ENCODE measurements at places on chromosomes 6 and 20.
A peak's percentile ranks its signal among the peaks of the same experiment; 100 is the strongest.

GRCh38 chr20:18079756-18080353 is 22.1 kb upstream of the OVOL2 start:
- DNase-seq, result no peak

GRCh38 chr6:129605967-129606366 is 104.0 kb downstream of the ARHGAP18 start:
- DNase-seq, result peak; percentile 61

GRCh38 chr20:18288749-18289267 is 481 bp downstream of the ZNF133 start:
- peak; percentile 36 for DNase-seq

DNA sequence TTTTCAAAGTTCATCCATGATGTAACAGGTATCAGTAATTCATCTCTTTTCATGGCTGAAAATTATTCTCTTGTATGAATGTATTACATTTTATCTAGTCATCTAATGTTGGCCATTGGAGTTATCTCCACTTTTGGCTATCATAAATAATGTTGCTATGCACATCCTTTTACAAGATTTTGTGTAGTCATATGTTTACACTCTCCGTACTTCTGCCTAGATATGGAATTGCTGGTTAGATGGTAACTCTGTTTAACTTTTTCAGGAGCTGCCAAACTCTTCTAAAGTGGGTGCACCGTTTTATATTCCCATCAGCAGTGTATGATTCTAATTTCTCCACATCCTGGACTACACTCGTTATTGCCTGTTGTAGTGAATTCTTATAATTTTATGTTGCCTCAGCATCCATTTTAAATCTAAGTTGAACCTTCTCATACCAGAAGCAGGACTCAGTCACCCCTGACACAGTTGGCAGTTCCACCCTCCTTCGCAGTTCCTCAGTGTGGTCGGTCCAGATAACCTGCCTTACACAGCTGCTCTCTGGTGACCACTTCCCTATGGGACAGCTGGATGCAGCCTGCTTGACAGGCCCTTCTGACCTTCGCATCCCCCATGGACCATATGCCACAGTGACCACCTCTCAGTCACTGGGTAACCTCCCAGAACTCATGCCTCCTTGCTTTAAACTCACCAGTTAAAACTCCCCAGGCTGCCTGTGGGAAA is 33.9 kb downstream of the KIZ start:
- DNase-seq, result no peak

DNA sequence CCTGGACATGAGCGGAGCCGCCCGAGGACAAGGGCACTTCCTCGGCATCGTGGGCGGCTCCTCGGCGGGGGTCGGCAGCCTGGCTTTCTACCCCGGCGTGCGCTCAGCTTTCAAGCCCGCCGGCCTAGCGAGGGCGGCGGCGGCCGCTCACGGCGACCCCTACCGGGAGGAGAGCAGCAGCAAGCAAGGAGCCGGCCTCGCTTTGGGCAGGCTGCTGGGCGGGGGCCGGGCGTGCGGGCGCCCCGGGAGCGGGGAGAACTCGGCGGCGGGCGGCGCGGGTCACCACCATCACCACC is 6.7 kb downstream of the PRDM13 start:
- DNase-seq, result no peak

DNA sequence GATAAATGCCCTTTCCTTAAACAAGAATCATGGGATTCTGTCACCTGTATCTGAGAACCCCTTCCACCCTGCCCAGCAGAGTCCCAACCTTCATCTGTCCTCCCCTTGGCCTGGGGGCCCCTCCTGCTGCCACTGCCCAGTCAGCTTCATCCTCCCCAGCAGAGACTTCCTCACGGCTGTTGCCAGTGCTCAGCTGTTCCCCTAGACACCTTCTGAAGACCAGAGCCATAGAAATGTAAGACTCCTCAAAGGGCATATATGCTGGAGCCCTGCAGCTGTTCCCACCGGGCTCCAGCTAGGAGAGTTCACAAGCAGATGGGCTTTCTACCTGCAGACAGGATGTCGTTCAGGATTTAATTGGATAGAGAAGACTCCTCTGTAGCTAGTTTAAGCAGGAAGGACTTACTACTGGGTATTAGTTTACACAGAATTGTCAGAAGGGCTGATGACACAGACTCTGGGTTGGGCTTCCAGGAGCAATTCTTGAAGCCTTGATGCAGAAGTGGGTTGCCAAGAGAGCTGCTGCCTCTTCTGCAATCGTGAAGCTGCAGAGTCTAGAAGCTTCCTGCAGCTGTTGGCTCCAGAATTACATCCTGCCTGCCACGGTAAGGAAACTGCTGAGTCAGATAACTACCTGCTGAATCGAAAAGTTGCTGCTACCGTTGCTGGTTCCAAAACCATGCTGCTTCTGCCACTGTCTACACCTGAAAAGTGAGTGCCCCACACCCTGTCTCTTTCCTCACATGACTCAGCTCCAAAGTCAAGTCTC is 57.1 kb upstream of the MLN start:
- DNase-seq, result no peak

DNA sequence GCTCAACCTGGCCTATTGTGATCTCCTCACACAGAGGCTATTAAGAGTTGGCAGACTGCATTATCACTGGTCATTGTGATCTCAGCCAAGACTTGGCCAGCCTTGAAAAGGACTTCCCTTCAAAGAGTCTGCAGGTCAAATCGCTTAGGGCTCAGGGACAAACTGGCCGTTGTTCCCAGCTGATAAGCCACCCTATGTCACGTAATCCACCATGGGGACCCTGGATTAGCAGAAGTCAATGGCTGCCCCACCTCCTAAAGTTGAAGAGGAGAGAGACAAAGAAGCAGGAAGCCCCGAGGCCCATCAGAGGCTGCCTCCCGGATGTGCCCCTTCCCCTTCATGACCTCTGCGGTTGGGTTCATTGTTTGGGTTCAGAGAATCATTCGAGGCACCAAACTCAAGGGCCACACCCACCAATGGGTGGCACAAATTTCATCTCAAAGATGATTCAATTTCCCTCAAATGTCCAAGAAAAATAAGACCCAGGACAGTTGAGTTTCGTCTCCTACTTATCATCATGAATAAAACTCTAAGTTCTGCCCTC is 56.6 kb downstream of the BPIFB1 start:
- DNase-seq, result no peak

DNA sequence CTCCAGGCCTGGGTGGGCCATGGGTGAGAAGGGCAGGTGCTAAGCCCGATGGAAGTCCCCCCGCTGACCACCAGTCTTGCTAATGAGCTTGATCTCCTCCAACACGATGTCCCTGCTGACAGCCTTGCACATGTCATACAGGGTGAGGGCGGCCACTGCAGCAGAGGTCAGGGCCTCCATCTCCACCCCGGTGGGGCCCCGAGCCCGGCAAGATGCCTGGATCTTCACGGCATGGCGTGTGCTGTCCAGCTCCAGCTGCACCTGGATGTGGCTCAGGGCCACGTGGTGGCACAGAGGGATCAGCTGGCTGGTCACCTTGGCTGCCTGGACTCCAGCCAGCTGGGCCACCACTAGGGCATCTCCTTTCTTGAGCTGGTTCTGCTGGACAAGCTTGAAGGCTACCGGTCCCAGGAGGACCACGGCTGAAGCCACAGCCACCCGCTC is 27.9 kb downstream of the MOCS1 start:
- no peak for DNase-seq

DNA sequence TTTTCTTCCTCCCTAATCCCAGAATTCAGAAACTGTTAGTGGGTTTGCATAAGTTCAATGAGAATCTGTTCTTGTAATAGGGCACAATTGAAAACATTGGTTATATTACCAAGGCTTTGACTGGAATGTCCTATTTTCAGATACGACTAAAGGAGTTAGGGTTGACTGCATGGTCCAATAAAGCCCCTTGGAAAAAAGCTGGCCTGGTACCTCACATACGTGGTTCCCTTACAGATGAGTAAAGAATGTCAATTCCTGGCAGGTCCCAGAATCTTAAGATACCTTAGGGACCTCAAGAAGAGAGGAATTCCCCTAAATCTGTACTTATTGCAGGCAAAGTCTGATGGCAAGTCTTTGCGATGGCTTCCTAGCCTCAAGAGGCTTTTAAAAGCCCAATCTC is 4.6 kb downstream of the PPDPF start:
- no peak for DNase-seq

GRCh38 chr20:23680146-23680545 is 8.7 kb downstream of the CST4 start:
- no peak for DNase-seq

DNA sequence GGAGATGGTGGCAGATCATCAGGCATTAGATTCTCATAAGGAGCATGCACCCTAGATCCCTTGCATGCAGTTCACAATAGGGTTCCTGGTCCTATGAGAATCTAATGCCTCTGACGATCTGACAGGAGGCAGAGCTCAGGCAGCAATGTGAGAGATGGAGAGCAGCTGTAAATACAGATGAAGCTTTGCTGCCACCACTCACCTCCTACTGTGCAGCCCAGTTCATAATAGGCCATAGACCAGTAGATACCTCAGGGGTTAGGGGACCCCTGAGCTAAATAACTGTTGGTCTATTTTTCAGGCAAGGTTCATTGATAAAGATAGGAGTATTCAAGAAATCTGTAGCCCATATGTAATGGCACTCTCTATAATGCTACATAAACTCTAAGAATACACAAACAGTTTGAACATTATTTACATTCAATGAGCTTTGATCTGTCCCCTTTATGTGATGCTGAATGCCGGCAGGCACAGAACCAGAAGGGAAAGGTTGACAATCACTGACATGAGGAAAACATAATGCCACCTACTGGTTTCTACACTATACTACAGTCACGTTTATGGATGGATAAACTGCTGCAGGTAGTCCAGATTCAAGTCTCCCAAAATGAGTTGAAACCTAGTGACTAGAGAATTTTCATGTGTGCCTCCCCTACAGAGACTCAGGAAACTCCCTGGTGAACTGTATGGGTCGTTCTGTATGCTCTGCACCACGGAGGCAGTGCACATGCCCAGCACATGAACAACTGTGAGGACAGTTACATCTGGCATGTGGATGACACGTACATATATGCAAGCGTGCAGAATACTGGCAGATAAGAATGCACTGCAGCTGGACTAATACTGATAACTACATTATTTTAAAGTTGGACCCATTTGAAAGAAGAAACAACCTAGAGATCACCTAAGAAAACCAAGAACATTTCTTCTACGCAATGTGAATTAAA is 72.0 kb downstream of the DST start:
- peak; percentile 32 for DNase-seq

GRCh38 chr20:63129991-63130657 is 85.8 kb downstream of the YTHDF1 start:
- no peak for DNase-seq

DNA sequence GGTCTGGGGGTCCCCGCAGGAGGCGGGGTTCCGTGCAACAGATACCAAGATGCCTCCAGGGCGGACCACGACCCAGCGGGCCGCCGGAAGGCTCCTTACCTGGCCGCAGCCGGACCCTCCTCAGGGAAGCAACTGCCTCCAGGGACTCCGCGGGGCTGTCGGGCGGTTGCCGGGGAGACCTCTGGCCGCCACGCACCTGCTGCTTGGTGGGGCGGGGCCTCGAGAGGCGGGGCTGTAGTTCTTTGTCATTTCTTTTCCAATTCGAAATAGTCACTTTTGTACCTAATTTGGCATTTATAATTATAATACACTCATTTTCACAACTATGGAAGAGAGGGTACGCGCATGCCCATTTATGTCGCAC is 647 bp downstream of the AK9 start:
- peak; percentile 55 for DNase-seq

GRCh38 chr6:42426191-42426590 is 25.5 kb downstream of the TRERF1 start:
- DNase-seq, result no peak

- no peak for DNase-seq
These were observed 105.7 kb downstream of the LCA5 start for GRCh38 chr6:79431537-79431933.

DNA sequence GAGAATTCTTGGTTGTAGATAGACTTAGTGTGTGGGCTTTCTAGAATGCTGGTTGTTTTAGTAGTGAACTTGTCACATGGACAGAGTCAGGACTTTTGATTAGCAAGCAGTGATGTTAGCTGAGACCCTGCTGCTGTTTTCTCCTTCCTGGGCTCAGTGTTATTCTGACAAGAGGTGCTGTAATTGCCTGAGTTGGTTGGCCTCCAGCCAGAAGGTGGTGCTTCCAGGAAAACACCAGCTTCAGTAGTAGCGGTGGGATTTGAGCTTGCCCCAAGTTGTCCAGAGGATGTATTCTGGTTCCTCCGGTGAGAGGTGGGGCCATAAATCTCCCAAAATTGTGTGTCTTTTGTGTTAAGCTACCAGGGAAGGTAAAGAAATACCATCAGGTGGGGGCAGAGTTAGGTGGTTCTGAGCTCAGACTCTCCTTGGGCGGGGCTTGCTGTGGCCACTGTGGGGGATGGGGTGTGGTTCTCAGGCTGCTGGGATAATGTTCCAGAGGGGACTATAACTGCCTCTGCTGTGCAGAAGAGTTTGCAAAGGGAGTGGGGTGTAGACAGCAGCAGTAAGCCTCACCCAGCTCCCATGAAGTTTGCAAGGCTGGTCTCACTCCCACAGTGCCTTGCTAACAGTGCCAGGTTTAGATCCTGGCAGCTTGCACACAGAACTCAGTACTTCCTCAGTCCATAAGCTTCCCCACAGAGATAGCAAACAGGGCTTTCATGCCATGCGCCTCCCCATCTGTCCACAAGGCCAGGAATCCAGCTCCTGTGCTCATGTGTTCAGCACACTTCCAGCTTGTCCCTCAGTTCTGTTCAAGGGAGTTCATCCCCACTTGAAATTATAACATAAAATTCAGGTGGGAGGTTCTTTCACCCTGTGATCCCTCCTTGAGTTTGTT is 278.4 kb upstream of the PTCHD4 start:
- DNase-seq, result peak; percentile 1

- DNase-seq, result no peak
These were observed 19.4 kb downstream of the GPX6 start for GRCh38 chr6:28496099-28496779.

DNA sequence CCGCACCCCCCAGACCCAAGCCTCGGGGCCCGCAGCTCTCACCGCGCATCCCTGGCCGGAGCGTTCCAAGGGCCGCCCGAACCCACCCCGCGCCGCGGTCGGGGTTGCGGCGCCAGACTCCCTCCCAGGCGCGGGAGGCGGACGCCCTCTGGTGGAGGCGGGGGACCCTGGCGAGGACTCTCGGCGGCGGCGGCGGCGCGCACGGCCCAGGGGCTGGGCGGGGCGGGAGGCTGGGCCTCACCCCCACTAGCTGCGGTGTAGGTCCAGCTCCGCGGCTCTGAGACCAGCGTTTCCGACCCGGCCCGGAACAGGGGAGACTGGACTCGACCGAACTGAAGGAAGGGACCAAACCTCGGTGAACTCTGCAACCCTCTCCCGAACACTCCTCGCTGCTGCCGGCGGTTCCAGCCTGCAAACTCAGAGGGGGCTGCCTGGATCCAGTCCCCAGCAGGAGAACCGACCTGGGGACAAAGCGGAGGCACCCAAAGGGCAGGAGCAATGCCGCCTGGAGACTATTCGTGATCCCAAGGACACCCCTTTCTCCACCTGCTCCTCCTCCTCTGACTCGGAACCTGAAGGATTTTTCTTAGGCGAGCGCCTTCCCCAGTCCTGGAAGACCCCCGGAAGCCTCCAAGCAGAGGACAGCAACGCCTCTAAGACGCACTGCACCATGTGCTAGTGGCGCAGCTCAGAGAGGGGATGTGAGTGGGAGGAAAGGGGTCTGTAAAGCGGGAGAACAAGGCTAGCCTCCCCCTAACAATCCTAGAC is 859 bp upstream of the TOMM6 start:
- peak; percentile 89 for DNase-seq
